ENCODE measurements at places on chromosomes 5 and 9. TPM values are rescaled to one million over a fixed set of nuclear protein-coding genes. Genes with fewer than 3 reads are reported as not detected.

The TRPM3 gene
- total RNA-seq = 10.6 TPM

The TLX3 gene
- total RNA-seq = not detected

The PHYKPL gene
- total RNA-seq = 22.2 TPM

The TAL2 gene
- not detected for total RNA-seq

The PCDH12 gene
- 0.29 TPM for total RNA-seq

The S1PR3 gene
- 75.8 TPM for total RNA-seq

The GFI1B gene
- not detected for total RNA-seq

The KIF24 gene
- total RNA-seq = 2.9 TPM

The ADRA1B gene
- under 0.01 TPM for total RNA-seq

The ZNF782 gene
- total RNA-seq = 0.71 TPM

The RLN1 gene
- total RNA-seq = not detected

The TMEM174 gene
- total RNA-seq = not detected

The CNTNAP3 gene
- 0.53 TPM for total RNA-seq

The DEPDC1B gene
- 11.9 TPM for total RNA-seq

The AHRR gene
- total RNA-seq = 2.8 TPM

Measured in myometrial cell (primary cell).